ENCODE measurements at places on chromosomes 3 and 15. TPM values are rescaled to one million over a fixed set of nuclear protein-coding genes. Genes with fewer than 3 reads are reported as not detected.
A peak's percentile ranks its signal among the peaks of the same experiment; 100 is the strongest.

The ALDH1A2 gene
- 0.47 TPM for total RNA-seq

The RTP4 gene
- total RNA-seq, result 3.4 TPM

The UBA3 gene
- total RNA-seq, result 75.6 TPM

The TM6SF1 gene
- total RNA-seq, result 5.6 TPM

The TM4SF1 gene
- not detected for total RNA-seq

The GNAT1 gene
- total RNA-seq, result 0.23 TPM

The COL6A5 gene
- total RNA-seq, result not detected

The PLCH1 gene
- total RNA-seq, result 0.32 TPM

The SLC30A4 gene
- 2.0 TPM for total RNA-seq

The BSN gene
- 0.09 TPM for total RNA-seq

The MRAS gene
- not detected for total RNA-seq

The WNT7A gene
- total RNA-seq, result not detected

The IL17RE gene
- total RNA-seq, result 1.7 TPM

The TRH gene
- total RNA-seq, result not detected

The ECE2 gene
- total RNA-seq, result not detected

The KLHL40 gene
- not detected for total RNA-seq

The CLDN16 gene
- total RNA-seq, result not detected

The DPPA2 gene
- total RNA-seq, result not detected

The DYNC1LI1 gene
- total RNA-seq, result 31.0 TPM

The SPESP1 gene
- 0.36 TPM for total RNA-seq

The RPUSD2 gene
- 17.2 TPM for total RNA-seq

DNA sequence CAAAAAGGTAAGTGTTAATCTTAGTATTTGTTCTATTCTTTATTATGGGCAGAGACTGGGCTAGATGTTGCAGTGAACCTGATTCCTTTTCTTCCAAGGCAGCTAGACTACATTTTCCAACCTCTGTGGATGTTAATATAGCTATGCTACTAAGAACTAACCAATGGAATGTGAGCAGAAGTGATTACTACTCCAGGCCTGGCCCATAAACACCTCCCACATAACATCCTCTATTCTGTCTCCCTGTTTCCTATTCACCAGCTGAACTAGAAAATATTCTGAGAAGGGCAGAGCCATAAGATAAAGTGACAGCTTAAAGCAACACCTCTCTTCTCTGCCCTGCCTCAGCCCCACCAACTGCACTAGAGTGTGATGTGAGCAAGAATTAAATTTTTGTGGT lies 29.4 kb downstream of the CD200R1L start:
- no peak overlapping the region for H3K4me3 ChIP-seq
- no peak for DNase-seq
- H3K27ac ChIP-seq, result no peak overlapping the region

DNA sequence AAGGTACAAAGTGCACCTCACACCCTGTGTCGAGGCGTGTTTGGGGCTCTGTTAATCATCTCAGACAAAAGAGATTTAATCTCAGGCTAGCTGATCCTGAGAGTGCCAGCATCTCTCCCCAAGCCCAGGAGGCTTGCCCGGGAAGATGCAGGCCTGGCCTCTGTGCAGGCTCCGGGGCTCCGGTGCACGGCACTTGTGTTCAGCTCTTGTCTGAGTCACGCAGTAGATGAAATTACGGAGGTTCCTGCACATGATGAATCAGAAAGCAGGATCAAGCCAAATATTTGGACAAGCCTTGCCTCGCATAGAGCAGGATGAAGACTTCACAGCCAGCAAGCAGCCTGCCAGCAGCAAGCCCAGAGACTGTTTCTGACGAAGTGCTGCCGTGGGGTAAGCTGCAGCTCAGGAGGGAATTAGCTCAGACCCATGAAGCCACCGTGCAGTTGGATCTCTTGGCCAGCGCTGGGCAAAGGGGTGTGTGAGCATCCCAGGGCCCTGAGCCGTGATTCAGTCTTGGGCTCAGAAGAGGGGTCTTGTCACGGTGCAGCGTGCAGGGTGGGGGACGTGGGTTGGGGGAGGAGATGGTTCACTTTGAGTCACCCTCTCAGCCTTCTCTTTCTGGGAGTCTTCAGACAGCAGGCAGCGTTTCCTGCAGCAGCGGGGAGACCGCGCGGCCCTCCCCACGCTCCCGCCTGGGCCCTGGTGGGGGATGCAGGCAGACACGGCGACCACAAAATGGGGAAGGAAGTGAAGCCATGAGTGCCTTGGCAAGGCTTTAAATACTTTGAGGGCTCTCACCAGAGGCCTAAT lies 89.2 kb upstream of the MEF2A start:
- peak; percentile 56 for DNase-seq
- no peak overlapping the region for H3K27ac ChIP-seq
- peaks cover 40% of the 10 kb centered on the region for H3K4me1 ChIP-seq

- no peak overlapping the region for H3K4me3 ChIP-seq
- no peak overlapping the region for H3K27ac ChIP-seq
- DNase-seq, result no peak
- H3K27me3 ChIP-seq, result peaks cover 11% of the 10 kb centered on the region
- H3K36me3 ChIP-seq, result no peaks in the 10 kb centered on the region
Measured at GRCh38 chr3:194727435-194728128, 41.9 kb downstream of the FAM43A start.

DNA sequence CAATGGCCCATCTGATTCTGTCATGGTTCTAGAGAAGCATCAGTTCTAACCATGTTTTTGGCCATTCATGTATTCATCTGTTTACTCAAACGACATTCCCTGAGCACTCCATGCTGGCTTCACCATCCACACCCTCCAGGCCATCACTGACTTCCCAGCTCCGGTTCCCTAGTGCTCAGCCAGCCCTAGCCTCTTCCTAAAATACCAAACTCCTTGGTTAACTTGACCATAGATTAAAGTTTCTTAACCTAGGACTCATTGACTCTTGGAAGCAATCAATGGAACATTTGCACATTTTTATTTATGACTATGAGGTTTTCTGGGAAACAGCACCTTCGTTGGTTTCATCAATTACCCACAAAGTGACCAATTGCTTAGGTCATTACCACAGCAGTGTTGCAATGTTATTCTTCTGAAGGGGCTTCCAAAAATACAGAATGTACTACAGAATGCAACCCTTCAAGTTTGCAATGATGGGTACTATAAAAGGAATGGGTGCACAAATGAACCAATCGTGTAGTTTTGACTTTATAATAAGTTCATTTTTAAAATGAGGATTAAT lies 27.2 kb upstream of the SLC25A36 start:
- H3K36me3 ChIP-seq, result no peaks in the 10 kb centered on the region
- no peak for DNase-seq
- H3K27me3 ChIP-seq, result peaks cover 6% of the 10 kb centered on the region
- no peak overlapping the region for H3K27ac ChIP-seq
- no peaks in the 10 kb centered on the region for H3K4me1 ChIP-seq
- H3K4me3 ChIP-seq, result no peak overlapping the region

- H3K27ac ChIP-seq, result no peak overlapping the region
- peaks cover 2% of the 10 kb centered on the region for H3K27me3 ChIP-seq
- no peak overlapping the region for H3K4me3 ChIP-seq
- no peaks in the 10 kb centered on the region for H3K4me1 ChIP-seq
Measured at GRCh38 chr3:29649815-29650547, 369.1 kb downstream of the RBMS3 start.

DNA sequence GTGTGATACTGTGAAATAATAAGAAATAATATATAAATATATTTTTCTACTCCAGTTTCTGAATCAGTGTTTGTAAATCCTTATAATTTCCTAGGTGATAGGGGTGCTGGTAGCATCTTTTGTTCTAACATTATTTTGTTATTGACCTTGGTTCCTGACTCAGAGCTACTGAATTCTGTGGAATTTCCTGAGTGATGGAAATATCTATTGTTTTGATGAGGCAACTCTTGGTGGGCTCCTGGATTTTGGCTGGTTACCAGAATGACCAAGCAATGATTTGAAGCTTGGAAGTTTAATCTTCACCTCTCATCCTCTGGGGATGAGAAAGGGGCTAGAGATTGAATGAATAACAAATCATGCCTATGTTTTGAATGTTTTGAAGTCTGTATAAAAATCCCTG lies 377.3 kb downstream of the LPP start:
- no peak overlapping the region for H3K27ac ChIP-seq
- peaks cover 12% of the 10 kb centered on the region for H3K4me1 ChIP-seq
- H3K4me3 ChIP-seq, result no peak overlapping the region
- H3K27me3 ChIP-seq, result no peaks in the 10 kb centered on the region
- no peak for DNase-seq
- peaks cover 5% of the 10 kb centered on the region for H3K36me3 ChIP-seq

GRCh38 chr3:126277629-126278378 lies 79.4 kb downstream of the KLF15 start:
- H3K36me3 ChIP-seq, result no peaks in the 10 kb centered on the region
- H3K27me3 ChIP-seq, result peaks cover 25% of the 10 kb centered on the region
- no peak for DNase-seq

DNA sequence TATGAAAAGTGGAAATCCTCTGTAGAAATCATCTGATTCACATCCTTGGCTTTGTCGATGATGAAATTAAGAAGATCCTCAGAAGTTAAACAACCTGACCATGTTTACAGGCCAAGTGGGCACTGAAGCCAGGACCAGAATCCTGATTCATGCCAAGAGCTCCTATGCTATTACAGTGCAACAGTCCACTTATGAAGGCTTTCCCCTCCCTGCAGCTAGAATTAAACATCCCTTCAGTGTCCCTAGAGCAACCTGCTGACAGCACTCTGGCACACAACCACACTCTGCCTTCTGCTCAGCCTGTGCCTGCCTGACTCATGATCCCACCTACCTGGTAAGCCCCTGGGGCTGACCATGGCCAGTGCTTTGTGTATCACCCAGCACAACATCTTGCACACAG lies 33.8 kb downstream of the TXNRD3 start:
- no peak for DNase-seq
- H3K4me3 ChIP-seq, result no peak overlapping the region
- no peak overlapping the region for H3K27ac ChIP-seq
- no peaks in the 10 kb centered on the region for H3K27me3 ChIP-seq
- H3K36me3 ChIP-seq, result peaks cover 10% of the 10 kb centered on the region
- H3K4me1 ChIP-seq, result peaks cover 3% of the 10 kb centered on the region

DNA sequence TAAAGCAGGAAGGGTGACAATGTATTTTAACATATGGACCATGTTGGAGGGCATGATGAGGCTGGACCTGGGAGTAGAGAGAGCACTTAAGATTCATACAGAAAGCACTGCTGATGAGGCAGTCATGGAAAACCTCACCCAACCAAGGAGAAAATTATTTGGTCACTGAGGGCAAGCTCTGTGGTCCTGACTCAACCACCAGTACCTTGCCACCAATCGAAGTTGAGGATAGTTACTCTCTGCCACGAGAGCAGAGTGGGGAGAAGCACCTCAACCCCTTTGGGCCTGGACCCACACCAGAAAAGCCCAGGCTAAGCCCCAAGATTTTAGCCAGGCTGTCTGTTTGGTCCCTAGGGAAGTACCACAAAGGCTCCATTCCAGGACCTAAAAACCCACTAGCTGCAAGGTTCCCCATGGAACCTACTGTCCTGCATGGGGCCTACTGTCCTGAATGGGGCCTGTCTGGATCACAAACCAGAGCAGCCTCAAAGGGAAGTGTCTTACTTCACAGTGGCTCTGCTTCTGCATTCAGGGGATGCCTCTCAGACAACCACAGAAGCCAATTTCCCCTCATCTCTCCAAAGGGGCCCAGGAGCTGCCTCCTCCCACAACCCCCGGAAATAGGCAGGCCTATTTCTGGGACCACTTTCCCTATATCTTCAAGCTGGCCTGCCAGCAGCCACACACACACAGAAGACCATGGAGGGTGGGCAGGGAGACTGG lies 4.2 kb downstream of the CCDC71 start:
- no peak overlapping the region for H3K4me3 ChIP-seq
- H3K4me1 ChIP-seq, result peaks cover 43% of the 10 kb centered on the region
- DNase-seq, result peak; percentile 30
- peak overlapping the region; percentile 76 for H3K27ac ChIP-seq
- H3K36me3 ChIP-seq, result peaks cover 29% of the 10 kb centered on the region
- no peaks in the 10 kb centered on the region for H3K27me3 ChIP-seq

DNA sequence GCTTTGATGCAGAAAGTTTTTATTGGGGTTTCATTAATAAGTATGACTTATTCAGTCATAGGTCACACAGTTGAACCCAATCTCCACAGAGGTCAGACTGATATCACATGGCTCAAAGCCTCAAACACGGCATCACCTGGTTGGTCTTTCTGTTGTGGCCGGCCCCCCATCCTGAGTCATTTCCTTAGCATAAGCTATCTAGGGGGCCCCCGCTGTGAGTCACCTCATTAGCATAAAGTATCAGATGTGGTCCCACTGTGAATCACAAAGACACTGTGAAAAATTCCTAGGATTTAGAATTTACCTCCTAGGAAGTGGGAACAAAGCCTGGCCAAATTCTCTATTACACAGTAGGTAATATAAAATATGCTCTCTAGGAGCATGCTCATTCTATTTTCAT lies 502.2 kb downstream of the PYDC2 start:
- DNase-seq, result peak; percentile 20
- H3K27ac ChIP-seq, result no peak overlapping the region
- no peaks in the 10 kb centered on the region for H3K27me3 ChIP-seq
- H3K4me1 ChIP-seq, result no peaks in the 10 kb centered on the region

GRCh38 chr15:68421798-68422402 lies 10.1 kb downstream of the ITGA11 start:
- H3K4me1 ChIP-seq, result no peaks in the 10 kb centered on the region
- H3K36me3 ChIP-seq, result no peaks in the 10 kb centered on the region
- H3K27ac ChIP-seq, result no peak overlapping the region
- peaks cover under 1% of the 10 kb centered on the region for H3K27me3 ChIP-seq
- DNase-seq, result no peak

GRCh38 chr15:98804057-98804380 lies 155.7 kb downstream of the IGF1R start:
- no peaks in the 10 kb centered on the region for H3K36me3 ChIP-seq
- H3K4me1 ChIP-seq, result peaks cover 30% of the 10 kb centered on the region
- no peak overlapping the region for H3K4me3 ChIP-seq
- no peaks in the 10 kb centered on the region for H3K27me3 ChIP-seq
- H3K27ac ChIP-seq, result no peak overlapping the region
- DNase-seq, result no peak

DNA sequence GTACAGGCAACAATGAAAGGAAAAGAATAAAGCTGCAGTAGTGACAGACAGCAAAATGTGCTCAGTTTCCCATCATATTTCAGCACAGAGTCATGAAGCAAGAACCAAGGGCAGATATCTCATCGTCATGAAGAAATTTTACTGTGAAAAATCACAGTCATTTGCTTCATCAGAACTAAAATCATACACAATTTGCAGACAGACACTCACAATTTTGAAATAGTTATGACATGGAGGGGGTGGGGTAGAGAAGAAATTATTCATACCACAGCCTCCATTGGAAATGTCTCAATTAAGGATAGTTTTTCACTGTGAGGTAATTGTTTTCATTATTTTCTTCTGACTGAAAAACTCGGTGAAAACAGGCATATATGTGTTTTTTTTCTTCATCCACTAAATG lies 78.8 kb upstream of the CNTN3 start:
- no peaks in the 10 kb centered on the region for H3K4me1 ChIP-seq
- no peak for DNase-seq
- H3K36me3 ChIP-seq, result no peaks in the 10 kb centered on the region

- H3K27ac ChIP-seq, result no peak overlapping the region
- H3K4me1 ChIP-seq, result peaks cover 12% of the 10 kb centered on the region
- peaks cover 19% of the 10 kb centered on the region for H3K27me3 ChIP-seq
- no peak for DNase-seq
- H3K4me3 ChIP-seq, result no peak overlapping the region
Measured at GRCh38 chr3:4472312-4472711, 5.2 kb upstream of the SUMF1 start.

GRCh38 chr3:49165771-49166751 lies at the start of gene CCDC71:
CCDC71 (minus strand) TSS chr3:49166331; CDS start chr3:49164208, 2,123 bp downstream.
- H3K36me3 ChIP-seq, result peaks cover 27% of the 10 kb centered on the region
- peak; percentile 87 for DNase-seq
- H3K27ac ChIP-seq, result peak within 1 kb of the TSS; percentile 93
- H3K27me3 ChIP-seq, result no peaks in the 10 kb centered on the region
- peaks cover 50% of the 10 kb centered on the region for H3K4me1 ChIP-seq
